ENCODE measurements at places on chromosomes 5 and 9.

- DNase-seq, result peak; percentile 26
These were observed 20.5 kb upstream of the GLRX start for GRCh38 chr5:95842854-95843544.

DNA sequence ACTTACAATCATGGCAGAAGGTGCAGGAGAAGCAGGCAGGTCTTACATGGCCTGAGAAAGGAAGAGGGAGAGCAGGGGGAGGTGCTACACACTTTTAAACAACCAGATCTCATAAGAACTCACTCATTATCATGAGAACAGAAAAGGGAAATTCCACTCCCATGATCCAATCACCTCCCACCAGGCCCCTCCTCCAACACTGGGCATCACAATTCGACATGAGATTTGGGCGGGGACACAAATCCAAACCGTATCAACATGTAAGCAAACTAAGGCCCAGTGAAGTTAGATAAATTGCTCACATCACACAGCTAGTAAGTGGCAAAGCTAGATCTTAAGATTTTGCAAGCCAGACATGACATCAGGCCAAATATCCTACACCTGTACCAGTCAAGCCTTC, 48.3 kb upstream of the RIC1 start:
- DNase-seq, result no peak

- no peak for DNase-seq
These were observed 115.2 kb upstream of the WWC1 start for GRCh38 chr5:168176251-168176650.

DNA sequence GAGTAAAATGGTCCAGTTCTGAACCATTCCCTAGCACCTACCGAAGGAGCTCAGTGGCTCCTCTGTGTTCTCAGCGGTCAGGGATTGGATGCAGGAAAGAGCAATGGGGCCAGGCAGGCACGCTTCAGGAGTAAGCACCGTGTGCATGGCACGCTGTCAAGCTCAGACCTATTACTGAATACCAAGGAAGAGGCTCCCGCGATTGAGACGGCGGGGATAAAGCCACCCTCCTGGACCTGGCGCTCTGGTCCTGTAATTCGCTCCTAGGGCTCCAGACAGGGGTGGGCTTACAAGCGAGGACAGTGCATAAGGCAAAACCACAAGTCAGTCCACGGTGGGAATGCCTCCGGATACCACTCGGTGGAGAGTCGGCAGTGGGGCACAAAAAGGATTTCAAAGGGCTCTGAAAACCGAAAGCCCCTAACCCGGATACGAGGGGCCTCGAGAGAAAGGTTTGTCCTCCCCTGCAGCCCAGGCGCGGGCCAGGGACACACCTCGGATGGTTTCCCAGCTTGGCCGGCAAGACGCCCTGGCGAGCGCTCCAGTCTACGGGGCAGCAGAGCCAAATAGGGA, 988 bp downstream of the OXCT1 start:
- no peak for DNase-seq

- no peak for DNase-seq
These were observed 10.9 kb upstream of the STX17 start for GRCh38 chr9:99895510-99895909.

DNA sequence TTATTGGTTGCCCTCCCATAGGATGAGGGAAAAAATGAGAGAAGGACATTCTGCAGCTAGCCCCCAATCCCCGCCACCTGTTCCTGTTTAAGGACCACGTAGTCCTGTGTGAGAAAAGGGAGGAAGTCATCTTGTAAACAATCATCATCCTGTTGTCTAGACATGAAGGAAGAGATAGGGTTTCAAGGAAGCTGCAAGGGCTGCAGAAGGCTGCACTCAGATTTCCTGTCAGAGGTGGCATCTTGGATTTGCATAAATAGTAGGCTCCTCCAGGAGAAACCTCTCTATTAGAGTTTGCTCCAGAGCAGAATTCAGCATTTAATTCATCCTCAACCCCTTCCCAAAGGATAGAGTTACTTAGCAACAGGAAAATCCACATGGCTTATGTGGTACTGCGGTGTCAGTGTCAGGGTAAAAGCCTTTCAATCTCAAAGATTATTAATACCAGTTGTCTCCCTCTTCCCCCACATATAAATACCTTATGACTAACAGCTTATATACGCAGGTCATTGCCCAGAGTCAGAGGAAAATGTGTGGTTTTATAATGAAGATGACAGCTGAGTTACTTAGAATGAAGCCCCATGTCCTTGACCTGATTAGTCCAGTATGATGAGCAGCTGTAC, 4.6 kb upstream of the DNAJC18 start:
- peak; percentile 28 for DNase-seq

- no peak for DNase-seq
These were observed 311.0 kb downstream of the GABRB2 start for GRCh38 chr5:161235569-161235968.

DNA sequence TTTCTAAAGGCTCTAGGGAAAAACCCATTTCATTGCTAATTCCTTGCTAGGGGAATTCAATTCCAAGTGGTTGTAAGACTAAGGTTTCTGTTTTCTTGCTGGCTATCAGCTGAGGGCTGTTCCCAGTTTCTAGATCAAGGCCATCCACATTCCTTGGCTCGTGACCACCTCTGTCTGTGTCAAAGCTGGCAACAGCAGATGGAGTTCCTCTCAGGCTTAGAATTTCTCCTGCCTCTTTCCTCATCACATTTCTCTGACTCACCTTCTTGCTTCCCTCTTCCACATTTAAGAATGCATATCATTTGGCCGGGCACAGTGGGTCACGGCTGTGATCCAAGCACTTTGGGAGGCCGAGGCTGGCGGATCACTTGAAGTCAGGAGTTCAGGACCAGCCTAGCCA, 19.0 kb downstream of the DAB2IP start:
- DNase-seq, result no peak

GRCh38 chr5:51214746-51215145, 168.5 kb upstream of the ISL1 start:
- DNase-seq, result no peak

DNA sequence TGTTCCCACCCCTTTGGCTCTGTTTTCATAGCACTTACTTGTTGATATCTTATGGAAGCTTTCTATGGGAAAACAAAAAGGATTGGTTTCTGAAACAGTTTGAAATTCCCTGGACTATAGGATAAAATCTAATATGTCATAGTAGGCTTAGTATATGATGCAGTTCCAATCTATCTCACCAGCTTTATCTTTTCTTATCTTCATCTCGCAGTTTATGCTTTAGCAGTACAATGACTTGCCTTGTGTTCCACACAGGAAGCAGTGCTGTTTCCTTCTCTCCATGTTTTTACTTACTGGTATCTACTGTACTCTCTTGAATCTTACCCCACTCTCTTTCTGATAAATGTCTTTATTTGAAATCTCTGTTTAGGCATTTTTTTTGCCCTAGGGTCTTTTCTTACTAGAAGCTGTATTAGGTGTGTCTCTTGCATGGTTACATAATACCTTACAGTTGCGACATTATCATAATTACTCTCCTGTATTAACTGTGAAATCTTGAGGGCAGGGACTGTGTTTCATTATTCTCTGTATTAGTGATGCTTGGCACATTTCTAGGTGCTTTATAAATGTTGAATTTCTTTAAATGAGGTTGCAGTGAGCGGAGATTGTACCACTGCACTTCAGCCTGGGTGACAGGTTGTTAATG, 76.3 kb downstream of the FOCAD start:
- DNase-seq, result no peak

DNA sequence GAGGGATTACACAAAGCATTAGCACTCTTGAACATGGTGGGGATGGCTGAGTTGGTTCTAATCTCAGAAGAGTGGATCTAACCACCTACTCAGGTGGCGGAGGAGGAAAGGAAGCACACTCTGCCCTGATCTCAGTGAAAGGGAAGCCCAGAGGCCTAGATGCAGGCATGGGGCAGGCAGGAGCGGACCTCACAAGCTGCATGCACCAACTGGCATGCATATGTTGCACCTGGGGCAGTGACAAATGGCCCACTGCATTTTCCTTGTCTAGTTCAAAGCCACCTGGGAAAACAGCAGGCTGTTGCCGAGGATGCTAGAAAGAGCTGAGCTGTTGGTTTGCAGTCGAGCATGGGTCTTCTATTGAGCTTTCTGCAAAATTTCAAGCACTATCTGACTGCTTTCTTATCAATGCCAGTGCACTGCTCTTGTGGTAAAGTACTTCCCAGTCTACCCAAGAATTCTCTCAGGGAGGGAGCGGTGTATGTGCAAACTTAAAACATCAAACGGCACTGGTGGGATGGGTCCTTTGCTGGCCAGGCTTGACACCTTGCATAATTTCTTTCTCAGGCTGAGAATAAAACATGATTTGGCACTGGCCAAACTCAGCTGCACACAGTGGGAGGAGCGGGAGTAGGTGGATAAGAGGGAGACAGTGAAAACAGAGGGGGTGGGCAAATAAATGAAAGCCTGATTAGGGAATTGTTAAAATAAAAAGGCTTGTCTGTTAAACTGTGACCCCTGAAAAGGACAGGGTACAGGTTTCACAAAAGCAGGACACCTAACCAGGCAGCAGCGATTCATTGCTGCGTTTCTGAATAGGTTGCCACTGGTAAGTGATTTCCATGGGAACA, 108.9 kb downstream of the MARCHF3 start:
- no peak for DNase-seq

DNA sequence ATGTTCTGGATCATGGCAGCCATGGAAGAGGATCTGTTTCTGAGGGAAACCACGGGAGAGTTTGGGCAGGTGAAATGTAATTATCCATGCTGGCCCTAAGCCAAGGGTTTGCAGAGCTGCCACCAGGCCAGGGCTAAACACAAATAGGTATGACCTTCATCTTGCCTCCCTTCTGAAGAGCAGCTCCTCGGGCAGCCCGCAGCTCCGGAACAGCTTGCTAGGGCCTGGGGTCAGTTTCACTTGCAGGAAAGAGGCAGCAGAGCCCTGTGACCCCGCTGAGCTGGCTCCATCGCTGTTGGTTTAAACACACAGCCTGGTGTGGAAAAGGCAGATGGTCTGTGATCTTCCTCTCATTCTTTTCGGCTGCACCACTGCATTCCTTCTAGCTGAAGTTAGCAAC, 141.4 kb downstream of the TMEM38B start:
- no peak for DNase-seq

- DNase-seq, result no peak
These were observed 77.0 kb upstream of the ZFAND5 start for GRCh38 chr9:72441848-72442607.

DNA sequence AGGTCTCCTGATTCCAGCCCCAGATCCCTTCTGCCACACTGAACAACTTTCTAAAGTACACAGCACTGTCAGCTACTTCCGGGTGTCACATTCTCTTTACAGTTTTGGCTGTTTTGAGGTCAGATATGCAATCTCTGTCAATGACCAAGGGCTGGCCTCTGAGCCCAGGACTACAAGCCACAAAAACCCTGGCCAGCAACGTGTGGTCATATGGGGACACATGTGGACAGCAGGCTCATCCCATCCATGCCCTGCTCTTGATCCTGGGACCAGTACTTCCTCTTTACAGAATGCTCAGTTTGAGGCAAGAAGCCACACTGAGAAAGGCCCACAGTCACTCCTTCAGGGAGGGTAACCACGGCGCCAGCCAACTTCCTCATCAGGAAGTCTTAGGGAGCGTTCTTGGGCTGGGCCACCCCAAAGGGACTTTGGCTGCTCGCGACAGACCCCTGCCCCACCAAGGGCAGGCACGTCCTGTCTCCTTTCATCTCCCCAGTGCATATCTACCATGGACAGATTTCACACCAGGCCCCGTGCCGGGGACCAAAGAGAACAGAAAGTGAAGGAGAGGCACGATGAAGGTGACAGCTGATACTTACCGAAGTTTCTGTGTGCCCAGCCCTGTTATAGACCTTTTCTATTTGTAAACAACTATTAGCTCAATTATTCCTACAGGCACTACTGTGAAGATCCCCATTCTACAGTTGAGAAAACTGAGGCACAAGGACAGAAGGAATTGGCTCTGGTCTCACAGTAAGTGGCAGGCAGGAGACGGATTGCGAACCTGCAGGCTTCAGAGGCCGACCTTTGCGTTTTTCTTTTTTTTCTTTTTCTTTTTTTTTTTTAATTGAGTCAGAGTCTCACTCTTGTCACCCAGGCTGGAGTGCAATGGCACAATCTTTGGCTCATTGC, 37.3 kb downstream of the STK10 start:
- no peak for DNase-seq

GRCh38 chr5:101517795-101518194, 614.7 kb upstream of the ST8SIA4 start:
- DNase-seq, result no peak

DNA sequence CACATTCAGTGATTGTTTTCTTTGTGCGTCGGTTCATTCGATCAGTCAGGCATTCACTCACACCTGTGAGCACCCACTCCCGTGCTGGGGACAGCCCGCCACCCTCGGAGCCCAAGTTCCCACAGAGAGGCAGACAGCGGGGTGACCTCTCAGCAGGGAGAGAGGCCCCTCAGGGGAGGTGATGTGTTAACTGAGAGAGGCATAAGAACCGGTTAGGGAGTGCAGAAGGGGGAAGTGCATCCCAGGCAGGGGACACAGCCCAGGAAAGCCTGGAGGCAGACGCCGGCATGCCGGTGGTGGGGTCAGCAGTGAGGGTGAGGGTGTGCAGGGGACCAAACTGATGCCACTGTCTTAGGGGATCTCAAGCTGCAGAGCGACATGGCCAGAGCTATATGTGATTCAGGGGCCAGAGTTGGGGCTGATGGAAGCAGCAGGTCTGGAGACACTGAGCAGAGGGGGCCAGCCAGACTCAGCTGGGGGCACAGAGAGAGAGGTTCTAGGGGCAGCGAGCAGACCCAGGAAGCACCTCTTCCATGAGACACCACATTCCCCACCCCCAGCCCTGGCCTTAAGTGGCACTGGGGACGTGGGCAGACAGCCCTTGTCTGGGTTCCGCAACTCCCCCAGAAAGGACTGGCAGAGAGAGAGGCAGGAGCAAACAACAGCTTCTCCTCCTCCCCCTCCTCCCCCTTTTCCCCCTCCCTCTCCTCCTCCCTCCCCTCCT, 35.9 kb downstream of the HK3 start:
- no peak for DNase-seq

DNA sequence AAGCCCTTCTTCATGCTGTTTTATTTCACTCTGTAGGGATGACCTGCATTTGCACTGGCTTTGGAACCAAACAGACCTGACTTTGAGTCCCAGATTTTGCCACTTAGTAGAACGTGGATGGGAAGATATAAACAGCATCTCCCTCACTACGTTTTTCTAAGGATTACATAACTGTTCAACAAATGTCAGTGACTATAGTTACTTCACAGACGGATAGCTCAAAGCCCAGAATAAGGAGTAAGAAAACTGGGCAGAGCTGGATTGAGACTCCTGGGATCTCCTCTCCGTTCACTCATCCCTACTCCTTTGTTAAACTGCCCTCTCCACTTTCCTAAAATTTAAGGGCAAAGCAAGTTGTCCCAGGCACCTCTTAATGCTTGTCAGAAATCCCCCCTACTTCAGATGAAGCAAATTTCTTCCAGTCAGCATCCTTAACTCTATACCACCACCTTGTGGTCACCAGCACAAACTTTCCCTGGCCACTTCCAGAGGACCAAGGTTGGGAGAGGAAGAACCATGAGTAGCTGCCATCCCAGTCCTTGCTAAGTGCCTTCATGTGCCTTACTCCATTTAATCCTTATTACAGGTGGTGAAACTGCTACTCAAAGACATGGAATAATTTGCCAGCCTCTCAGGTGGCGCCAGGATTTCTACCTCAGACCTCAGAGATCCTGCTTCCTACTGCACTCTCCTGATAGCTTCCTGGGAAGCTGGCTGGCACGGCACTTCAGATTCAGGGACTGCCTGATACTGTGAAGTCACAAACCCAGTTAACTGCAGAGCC, 38.4 kb downstream of the EGR1 start:
- DNase-seq, result no peak

GRCh38 chr9:28929433-28929832, 1356.2 kb upstream of the C9orf72 start:
- no peak for DNase-seq

Measured in stimulated activated naive CD4-positive, alpha-beta T cell (primary cell).